Mammary epithelial cell (primary cell): ENCODE measurements at places on chromosomes 4 and X. TPM values are rescaled to one million over a fixed set of nuclear protein-coding genes. Genes with fewer than 3 reads are reported as not detected.

TRIM60 gene
- total RNA-seq, result not detected

CHRDL1 gene
- total RNA-seq, result not detected in 2 replicates

MAGEA9B gene
- not detected for total RNA-seq

CENPE gene
- 1.8 TPM for total RNA-seq

CXCL3 gene
- 29.4 and 29.9 TPM in 2 replicates for total RNA-seq

TCEAL3 gene
- total RNA-seq, result 9.3 TPM

POF1B gene
- 0.37 and 0.96 TPM in 2 replicates for total RNA-seq

GRCh38 chrX:110327336-110327735, 9.5 kb upstream of the AMMECR1 start:
- DNase-seq, result no peak

- no peak for DNase-seq
Measured at GRCh38 chrX:84715315-84715714, 213.1 kb upstream of the HDX start.

GRCh38 chr4:1399508-1400190, 6.6 kb downstream of the NKX1-1 start:
- no peak for DNase-seq

DNA sequence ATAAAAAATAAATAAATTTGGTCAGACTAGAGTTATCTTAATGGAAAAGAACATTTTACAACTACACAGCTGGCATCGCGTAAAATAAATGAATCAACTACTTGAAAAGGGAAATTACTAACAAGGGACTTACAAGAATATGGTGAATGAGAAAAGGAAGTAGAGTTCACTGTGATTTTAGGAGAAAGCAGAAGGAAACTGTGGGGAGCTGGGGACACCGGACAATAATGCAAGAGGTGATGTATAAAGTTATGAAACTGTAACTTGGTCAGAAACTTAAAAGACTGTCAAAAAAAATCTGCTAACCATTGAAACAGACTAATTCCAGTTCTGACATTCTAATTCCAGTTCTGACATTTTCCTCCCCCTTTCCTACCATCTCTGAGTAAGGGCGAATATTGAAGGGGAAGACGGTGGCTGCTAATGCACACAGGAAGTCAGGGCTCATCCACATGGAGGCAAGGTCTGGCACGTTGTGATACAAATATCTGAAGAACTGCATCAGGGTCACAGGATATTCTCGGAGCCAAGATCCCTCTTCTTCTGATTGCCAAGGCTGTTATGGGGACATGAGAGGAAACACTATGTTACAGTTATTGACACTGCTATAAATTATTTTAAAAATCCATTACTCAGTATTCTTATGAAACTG, 170.5 kb downstream of the CDS1 start:
- no peak for DNase-seq

GRCh38 chr4:185122681-185123345, 20.3 kb upstream of the SLC25A4 start:
- DNase-seq, result peak; percentile 38

DNA sequence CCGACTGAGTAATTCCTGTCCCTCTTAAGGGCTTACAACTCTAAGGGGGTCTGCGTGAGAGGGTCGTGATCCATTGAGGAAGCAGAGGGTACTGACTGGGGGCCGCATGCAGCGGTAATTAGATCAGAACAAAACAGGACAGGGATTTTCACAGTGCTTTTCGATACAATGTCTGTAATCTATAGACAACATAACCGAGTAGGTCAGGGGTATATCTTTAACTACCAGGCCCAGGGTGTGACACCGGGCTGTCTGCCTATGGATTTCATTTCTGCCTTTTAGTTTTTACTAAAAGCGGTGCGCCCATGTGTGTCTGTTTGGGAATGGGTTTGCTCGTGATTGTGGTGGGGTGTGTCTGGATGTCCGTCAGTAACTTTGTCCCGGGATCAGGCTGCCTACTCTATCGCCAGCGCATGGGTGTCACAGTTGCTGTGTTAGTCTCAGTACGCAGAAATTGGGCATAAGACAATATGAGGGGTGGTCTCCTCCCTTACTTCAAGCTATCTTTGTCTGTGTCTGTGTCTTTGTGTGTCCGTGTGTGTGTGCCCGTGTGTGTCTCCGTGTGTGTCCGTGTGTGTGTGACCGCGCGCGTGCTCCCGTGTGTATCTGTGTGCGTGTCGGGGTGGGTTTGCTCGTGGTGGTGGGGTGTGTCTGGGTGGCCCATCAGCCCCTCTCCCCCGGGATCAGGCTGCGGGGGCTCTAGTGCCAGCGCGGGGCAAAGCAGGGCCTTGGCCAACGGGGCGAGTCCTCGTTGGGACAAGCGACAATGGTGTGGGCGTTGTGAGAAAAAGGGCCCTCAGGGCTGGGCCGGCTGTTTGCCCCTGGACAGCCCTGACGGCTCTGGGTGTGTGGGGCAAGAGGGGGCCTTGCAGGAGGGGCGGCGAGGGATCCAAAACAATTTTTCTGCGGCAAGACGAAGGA, 10.4 kb downstream of the FRG2 start:
- DNase-seq, result no peak

DNA sequence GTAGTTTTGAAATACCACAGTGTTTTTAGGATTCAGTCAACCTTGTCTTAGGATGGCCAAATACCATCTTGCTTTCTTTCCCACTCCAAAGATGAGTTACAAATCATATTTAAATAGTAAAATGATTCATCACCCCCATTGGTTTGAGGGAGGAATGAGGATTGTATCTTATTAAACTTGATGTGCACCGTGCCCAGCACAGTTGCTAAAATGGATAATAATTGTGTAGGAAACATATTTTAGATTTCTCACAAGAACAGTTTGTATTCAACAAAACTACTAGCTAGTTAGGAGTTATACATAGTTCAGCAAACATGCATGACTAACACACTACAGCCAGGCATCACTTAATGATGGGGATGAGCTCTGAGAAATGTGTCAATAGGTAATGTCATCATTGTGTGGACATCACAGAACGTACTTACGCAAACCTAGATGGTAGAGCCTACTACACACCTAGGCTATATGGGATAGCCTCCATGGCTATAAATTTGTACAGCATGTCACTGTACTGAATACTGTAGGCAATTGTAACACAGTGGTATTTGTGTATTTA, 245.4 kb downstream of the FBXW7 start:
- no peak for DNase-seq

GRCh38 chr4:2339458-2340271, 77.8 kb upstream of the MXD4 start:
- no peak for DNase-seq

- DNase-seq, result peak; percentile 82
Measured at GRCh38 chrX:16827225-16827624, 41.0 kb downstream of the TXLNG start.

- DNase-seq, result no peak
Measured at GRCh38 chr4:8396762-8397406, 43.6 kb downstream of the ACOX3 start.

DNA sequence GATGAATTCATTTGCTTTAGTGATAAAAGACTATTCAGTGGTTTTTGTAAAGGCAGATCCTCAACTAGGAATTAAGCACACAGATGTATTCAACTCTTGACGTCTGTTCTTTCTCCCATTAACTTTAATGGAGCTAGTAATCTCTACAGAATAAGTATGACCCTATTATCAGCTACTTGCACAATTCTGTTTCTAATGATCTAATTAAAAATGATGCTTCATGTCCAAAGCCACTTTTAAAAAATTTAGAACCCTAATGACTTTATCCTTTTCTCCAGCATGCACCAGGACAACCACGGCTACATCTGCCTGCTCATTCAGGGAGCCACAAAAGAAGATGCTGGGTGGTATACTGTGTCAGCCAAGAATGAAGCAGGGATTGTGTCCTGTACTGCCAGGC, 85.4 kb downstream of the CBR4 start:
- no peak for DNase-seq

DNA sequence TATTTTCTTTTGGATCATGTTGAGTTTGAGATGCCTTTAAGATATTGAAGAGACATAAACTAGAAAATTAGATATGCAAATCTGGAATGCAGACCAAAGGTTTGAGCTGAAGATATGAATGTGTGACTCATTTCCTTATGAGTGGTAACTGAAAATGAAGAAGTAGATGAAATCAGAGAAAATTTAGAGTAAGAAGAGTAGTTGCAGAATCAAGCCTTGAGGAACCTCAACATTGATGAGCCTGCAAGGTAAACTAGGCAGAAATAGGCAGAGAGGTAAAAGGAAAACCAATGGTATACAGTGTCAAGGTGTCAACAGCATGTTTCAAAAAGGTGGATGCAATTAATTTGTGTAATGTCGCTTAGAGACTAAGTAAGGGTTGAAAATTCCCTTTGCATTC, 142.8 kb downstream of the MOSPD2 start:
- no peak for DNase-seq

GRCh38 chr4:153948041-153948440, 159.2 kb upstream of the SFRP2 start:
- no peak for DNase-seq

DNA sequence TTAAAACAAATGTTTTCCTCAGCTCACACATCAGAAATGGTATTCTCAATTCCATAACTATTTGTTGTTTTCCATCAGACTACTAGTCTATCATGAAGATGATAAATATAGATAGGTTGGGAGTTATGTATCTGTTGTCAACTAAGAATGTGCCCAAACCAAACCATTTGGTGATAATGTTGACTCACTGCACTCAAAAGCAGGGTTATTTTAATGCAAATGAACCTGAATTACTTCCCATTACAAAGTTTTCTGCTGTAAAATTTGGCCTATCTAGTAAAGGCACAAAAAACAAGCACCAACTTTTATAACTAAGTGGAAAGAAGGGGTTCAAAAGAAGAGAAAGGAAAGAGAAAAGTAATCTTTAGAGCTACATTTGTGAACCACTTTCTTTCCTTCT, 93.5 kb downstream of the TBCK start:
- no peak for DNase-seq

- DNase-seq, result no peak
Measured at GRCh38 chr4:9847968-9848748, 66.7 kb downstream of the DRD5 start.

GRCh38 chr4:25308761-25309160, 3.8 kb upstream of the ZCCHC4 start:
- DNase-seq, result no peak

GRCh38 chrX:16870862-16871815, 977 bp upstream of the RBBP7 start:
- DNase-seq, result no peak
